ENCODE measurements at places on chromosomes 2 and 18.
A peak's percentile ranks its signal among the peaks of the same experiment; 100 is the strongest.

DNA sequence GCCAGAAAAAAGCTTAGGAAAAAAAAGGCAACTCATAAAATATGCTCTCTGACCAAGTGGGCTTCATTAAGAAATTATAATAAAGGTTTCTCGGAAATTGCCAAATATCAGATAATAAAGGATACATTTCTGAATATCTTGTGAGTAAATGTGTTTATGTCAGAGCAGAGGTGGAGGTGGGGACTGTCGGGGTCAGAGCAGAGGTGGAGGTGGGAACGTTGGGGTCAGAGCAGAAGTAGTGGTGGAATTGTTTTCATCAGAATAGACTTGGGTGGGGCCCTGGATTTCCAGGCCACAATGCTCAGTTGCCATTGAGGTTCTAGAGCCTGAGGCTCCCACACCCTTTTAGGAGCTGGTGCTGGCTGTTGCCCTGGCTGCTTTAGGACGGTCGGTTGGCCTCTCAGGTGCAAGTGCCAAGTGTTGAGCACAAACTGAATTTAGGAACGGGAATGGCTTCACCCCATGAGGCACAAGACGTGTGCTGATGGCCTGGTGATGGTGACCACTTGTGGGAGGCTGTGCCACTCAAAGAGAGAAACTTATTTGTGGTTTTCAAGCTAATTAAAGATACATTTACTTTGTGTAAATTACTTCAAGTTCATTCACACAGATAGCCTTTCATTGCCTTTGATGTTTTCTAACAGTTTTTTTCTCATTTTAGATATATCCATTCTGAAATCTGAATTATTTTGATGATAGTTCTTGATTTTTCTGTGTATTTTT, 131.5 kb downstream of the ATP9B start:
- DNase-seq, result no peak

GRCh38 chr2:25362434-25363145, 20.9 kb upstream of the DNMT3A start:
- DNase-seq, result peak; percentile 40

- DNase-seq, result no peak
These were observed 160.2 kb upstream of the ALKAL2 start for GRCh38 chr2:447902-448665.

GRCh38 chr2:226995625-226996041, 159.8 kb downstream of the RHBDD1 start:
- peak; percentile 20 for DNase-seq

GRCh38 chr18:78692105-78692504, 287.5 kb upstream of the SALL3 start:
- no peak for DNase-seq

DNA sequence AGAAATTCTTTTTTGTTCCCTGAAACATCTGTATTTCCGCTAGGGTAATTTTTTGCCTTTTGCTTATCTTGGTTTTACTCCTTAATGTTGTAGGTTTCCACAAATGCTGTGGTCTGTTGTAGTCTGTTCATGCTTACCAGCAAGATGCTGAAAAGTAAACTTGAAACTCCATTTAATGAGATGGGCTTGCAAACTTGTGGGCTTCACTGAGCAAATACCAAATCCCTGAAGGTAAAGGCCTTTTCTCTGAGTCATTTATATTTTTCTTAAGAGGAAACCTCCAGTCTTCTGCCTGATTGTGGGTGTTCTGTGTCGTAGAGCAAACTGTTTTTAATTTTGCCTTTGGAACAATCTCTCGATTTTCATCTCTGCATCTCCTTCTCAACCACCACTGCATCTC, 9.3 kb downstream of the SP140 start:
- no peak for DNase-seq

DNA sequence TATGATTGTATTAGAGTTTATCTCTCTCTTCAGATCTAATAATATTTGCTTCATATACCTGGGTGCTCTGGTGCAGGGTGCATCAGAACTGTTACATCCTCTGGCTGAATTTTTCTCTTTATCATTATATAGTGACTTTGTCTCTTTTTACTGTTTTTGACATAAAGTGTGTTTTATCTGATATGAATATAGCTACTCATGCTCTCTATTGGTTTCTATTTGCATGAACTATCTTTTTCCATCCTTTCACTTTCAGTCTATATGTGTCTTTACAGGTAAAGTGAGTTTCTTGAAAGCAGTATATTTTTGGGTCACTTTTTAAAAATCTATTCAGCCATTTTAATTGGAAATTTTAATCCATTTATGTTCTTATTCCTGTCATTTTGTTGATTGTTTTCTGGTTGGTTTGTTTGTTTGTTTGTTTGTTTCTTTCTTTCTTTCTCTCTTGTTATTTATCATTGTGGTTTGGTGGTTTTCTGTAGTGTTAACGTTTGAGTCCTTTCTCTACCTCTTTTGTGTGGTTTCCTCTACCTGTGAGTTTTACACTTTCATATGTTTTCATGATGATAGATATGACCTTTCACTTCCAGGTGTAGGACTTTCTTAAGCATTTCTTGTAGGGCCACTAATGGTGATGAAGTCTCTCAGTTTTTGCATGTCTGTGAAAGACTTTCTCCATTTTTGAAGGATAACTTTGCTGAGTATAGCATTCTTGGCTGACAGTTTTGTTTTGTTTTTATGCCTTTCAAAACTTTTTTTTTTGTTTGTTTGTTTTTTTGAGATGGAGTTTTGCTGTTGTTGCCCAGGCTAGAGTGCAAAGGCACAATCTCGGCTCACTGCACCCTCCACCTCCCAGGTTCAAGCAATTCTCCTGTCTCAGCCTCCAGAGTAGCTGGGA, 54.9 kb downstream of the CCNT2 start:
- DNase-seq, result no peak

GRCh38 chr2:96123936-96124335, 7.6 kb upstream of the ADRA2B start:
- no peak for DNase-seq

- DNase-seq, result no peak
These were observed 53.8 kb downstream of the CYP27C1 start for GRCh38 chr2:127166231-127166860.

DNA sequence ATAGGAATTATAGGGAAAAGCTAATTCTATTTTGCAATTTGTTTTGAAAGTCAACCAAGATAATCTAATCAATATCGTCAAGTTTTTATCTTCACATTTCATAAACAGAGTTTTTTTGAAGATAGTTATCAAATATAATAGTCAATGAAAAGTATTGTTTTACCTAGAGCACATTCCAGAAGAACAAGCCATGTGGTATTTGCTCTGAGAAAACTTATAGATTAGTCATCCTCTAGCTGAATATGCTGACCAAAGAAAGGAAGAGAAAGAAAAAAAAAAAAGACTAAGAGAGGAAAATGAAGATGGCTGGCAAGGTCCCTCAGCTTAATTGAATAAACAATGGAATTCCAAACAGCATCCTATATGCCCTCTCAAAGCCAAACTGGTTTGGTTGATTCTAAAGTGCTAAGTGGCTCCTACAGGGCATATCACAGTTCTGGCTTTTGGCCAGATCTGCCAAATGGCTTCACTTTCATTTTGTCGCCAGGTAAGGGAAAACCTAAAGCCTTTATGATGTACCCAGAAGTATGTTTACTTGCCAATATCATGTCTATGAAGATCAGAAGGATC, 132.6 kb downstream of the VWC2L start:
- no peak for DNase-seq

Measured in stimulated activated CD4-positive, alpha-beta T cell treated with anti-CD3 and anti-CD28 coated beads, Interleukin-12 subunit alpha, Interleukin-12 subunit beta, amount 100 ng/mL, for 24 hours (primary cell).